ENCODE measurements at places on chromosomes 16 and 17. TPM values are rescaled to one million over a fixed set of nuclear protein-coding genes. Genes with fewer than 3 reads are reported as not detected.

- no peak for DNase-seq
Measured at GRCh38 chr16:58458606-58459343, 41.2 kb upstream of the NDRG4 start.

GRCh38 chr17:67635681-67636080 lies 82.1 kb upstream of the NOL11 start:
- DNase-seq = no peak

Gene C1QL1
- 0.57 TPM for polyA plus RNA-seq

DNA sequence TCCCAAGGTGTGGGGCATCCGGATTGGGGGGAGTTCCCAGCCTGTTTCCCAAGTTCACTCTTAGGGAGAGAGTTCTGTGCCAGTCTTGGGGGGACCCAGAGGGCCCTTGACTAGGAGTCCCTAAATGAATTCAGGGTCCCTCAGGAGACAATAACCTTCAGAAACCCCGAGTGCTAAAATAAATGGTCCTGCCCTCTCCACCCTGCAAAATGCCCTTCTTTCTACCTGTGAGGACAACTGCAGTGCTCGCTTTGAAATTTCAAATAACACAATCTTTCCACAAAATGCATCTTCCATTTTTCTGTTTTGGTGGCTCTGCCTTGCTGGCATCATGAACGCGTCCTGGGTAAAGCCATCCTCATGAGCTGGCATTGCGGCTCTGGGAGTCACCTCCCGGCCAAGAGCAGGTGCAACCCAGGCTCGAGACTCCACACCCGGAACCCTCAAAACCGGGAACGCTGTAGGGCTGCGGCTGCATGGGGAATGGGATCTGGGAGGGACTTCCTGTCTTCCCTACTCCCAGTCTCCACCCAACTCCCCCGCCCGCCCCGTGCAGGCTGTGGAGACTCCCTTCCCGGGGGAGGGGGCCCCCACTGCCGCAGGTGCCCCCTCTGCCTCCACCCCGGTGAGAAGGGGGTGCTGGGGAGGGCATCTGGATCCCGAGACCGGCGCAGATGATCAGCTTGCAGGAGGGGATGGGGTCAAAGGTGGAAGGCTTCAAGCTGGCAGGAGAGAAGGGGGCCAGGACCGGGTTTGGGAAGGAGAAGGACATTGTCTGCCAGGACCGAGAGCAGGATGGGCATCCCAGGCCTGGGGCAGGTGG lies at the start of gene ZNF205:
Gene ZNF205, plus strand, starts transcription at position 529 of the 823 bp plus-strand sequence. CDS start 845 bp downstream, outside the sequence.
- peak; percentile 70 for DNase-seq

Gene CEP295NL
- not detected for polyA plus RNA-seq

DNA sequence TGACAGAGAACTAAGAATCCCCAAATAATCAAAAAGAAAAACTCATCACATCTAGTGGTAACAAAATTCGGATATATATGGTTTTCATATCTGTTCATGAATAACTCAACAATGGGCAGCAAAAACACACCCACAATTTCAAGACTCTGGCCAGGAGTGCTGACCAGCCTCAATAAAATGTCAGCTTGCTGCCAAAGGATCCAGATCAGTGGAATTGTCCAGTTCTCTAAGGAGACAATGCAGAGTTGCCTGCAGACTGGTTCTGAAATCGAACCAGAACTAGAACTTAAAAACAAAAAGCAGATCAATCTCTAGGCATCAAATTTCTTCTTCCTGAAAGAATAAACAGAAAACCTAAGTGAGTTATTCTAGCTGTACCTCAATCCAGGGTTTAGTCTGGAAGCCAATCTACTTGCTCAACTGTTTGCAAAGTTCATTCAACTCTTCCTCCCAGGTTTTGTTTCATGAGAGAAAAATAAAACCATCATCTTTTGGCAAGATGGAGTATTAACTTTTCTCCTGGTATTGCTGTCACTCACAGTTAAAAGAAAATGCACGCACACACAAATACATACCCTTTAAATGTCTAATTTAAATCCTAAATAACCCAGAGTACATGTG lies 61.0 kb downstream of the CFDP1 start:
- DNase-seq = no peak

- DNase-seq = no peak
Measured at GRCh38 chr16:61149709-61150108, 886.5 kb downstream of the CDH8 start.

GRCh38 chr17:76560036-76560876 lies 20.4 kb downstream of the PRCD start:
- DNase-seq = no peak

DNA sequence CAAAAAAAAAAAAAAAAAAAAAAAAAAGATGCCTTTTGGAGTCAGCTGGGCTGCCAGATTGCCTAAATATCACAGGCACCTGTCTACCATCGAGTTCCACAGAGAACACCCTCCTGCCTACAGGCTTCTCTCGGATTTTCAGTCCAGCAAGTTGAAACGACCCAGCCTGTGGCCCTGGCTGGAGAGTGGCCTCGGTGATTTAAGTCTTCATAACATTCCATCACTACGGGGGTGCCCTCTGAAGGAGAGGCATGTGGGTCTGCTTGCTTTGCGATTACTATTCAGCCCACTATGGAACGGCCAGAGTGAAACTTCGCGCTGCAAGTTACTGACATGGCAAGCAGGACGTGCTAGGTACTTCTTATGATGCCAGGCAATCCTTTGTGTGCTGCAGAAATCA lies 42.8 kb downstream of the MARCHF10 start:
- DNase-seq = no peak

- no peak for DNase-seq
Measured at GRCh38 chr17:72022328-72023275, 98.2 kb upstream of the SOX9 start.

DNA sequence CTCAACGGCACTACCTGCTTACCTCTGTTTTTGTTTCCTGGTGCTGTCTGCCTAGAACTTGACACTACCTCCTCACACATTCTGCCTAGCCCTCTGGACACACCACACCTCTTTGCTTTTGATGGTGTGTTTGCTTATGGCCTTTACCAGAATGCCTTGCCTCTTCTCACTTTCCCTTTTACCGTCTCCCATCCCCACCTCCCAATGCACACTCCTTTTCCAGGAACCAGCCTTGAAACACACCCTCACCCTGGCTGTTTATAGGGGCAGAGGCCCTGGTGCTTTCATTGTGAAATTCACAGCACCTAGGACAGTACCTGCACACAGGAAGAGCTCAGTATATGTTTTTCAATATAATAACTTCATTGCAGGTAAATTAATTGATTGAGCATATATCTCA lies 56.2 kb downstream of the MAP2K6 start:
- DNase-seq = no peak

DNA sequence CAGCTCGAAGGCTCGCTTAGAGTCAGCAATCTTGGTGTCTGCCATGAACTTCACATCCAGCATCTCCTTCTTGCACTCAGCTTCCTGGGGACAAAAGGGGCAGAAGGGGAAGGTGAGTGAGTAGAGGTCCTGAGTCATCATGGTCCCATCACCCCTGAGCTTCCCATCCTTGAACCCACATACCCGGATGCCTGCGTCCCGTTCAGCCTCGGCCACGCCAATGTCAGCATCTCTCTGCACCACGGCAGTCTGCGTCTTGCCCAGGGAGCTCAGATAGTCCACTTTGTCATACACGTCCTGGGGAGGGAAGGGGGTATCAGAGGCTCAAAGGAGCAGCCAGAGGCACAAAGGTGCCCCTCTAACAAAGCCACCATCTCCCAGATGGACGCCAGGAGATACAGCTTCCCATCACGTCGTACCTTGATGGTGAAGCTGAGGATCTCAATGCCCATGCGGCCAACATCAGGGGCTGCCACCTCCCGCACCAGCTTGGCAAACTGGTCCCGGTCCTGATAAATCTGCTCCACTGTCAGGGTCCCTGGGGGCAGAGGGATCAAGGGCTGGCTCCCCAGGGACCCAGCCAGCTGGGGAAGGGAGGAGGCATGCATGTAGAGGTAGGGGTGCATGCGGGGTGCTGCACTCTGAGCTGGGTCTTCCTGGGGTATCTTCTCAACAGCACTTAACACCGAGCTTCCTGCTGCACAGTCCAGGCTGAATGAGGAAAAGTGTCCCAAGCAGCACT lies 15.2 kb downstream of the FLOT2 start:
- no peak for DNase-seq

DNA sequence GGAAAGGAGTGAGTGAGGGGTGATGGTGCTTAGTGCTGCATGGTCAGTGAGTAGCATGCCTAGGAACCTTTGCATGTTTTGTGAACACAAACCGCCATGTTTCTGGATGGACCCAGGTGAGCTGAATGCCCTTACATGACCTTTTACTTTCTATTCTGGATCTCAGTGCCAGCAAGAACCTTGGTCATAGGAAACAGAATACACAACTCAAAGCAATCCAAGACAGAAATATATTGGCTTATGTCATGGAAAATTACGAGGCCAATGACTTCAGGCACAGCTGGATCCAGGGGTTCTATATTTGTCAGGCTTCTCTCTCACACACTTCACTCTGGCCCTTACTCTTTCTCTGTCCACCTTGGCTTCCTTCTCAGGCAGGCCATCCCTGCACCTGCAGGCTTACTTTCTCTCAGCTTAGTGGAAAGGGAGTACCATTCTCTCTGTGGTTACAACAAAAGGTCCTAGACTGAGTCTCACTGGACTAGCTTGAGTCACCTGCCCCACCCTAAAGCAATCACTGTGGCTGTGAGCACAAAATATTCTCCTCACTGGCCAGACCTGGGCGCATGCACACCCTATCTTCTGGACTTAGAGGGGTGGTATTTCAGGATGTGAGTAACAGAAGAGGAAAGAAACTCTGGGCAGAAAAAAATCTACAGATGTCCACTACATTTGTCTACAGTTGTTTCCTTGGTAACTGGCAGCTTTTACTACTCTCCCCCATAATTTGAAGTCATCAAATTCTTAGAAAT lies 20.4 kb upstream of the CPNE2 start:
- DNase-seq = no peak

Gene KSR1
- polyA plus RNA-seq = 1.2 TPM

DNA sequence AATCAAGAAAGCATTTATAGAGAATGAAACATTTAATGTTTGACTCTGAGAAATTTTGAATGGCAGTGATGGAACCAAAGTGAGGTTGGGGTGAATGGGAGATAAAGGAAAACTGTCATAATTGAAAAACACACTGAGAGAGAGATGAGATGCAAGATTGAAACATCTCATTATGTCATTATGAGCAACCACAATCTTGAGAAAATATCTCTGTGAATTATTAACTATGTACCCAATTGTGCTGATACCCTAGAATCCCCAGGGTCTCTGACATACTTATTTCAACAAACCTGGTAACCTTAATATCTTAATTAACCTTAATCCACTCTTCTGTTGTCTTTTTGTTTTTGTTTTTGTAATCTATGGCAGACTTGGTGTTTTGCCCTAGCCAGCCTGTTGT lies 143.5 kb upstream of the HLF start:
- DNase-seq = no peak

Gene TMEM92
- polyA plus RNA-seq = 17.9 TPM

DNA sequence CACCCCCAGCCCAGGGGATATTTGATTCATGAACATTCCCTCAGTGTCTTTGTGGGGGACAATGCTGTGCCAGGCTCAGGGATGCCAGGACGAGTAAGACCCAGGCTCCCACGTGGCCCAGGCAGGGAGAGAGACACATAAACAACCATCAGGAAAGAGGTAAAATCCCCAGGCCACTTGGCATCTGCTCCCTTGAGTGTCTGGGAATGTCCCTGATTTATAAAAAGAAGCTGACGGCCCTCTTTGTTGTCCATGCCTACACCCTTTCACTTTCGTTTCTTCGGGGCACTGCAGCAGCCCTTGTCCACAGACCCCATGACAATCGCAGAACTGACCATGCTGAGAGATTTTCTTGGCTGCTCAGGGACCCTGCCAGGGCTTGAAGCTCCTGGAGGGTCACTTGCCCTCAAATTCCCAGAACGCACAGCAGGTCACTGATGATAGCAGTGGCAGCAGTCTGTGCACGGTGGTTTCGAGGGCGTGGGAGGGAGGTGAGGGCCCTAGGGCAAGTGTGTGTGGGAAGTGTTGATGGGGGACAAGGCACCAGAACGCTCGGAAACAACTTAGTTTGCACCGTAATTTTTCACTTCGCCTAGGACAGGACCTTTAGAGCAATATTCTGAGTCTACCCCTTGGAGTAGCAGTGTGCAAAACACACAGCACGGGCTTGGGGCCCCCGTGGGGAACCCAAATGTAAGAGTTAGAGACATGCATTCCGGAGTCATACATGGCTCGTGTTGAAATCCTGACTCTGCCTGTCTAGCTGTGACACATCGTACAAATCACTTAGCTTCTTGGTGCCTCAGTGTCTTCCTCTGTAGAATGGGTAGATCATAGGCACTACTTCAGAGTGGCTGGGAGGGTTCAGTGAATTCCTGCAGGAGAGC lies 4.7 kb downstream of the NOD2 start:
- DNase-seq = no peak

Gene TMEM100
- 2.2 TPM for polyA plus RNA-seq

Measured in liver (tissue), 10 donors.